ENCODE measurements at places on chromosomes 1 and 21.
A peak's percentile ranks its signal among the peaks of the same experiment; 100 is the strongest.

- no peak for DNase-seq
These were observed 2.8 kb downstream of the DIRAS3 start for GRCh38 chr1:68047659-68048026.

DNA sequence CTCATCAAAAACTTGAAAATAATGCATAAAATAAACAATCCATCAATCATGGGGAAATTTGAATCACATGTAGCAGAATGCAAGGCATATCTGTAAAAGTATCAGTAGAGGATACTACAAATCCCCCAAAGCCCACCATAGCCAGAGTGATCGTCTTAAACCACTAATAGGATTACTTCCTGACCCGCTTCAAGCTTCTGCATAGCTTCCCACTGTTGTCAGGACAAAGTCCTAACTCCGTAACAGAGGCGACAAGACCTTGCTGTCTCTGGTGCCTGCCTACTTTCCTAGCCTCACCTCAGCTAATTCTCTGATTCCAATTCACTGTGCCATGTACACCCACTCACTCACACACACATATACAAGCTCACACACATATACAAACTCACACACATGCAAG is 161.2 kb upstream of the NFIA start:
- no peak for DNase-seq

- no peak for DNase-seq
These were observed 9.6 kb upstream of the IL20 start for GRCh38 chr1:206855859-206856258.

GRCh38 chr1:207962716-207963426 is 51.9 kb upstream of the CD34 start:
- DNase-seq = peak; percentile 71

DNA sequence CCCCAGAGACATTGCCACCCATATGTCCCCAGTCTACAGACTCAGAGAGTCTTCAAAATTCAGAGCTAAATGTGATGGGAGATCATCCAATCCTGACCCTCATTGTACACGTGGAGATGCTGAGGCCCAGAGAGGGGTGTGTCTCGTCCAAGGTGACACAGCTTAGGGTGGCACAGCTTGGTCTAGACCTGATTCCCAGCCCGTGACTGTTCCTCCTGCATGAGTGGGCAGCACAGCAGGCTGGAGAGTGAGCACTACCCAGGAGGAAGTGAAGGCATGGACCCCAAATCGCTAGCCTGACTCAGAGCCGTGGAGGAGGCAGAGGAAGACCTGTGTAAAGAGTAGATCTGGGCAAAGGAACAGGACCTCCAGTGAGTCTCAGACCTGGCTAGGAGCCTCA is 16.4 kb downstream of the S100A7 start:
- DNase-seq = no peak

GRCh38 chr1:85276215-85276977 is at the start of gene BCL10:
Gene BCL10, minus strand, starts transcription at chr1:85276632. Its CDS starts 280 bp downstream, at chr1:85276352.
- DNase-seq = peak; percentile 98

GRCh38 chr1:5728663-5729355 is 263.4 kb downstream of the NPHP4 start:
- no peak for DNase-seq

DNA sequence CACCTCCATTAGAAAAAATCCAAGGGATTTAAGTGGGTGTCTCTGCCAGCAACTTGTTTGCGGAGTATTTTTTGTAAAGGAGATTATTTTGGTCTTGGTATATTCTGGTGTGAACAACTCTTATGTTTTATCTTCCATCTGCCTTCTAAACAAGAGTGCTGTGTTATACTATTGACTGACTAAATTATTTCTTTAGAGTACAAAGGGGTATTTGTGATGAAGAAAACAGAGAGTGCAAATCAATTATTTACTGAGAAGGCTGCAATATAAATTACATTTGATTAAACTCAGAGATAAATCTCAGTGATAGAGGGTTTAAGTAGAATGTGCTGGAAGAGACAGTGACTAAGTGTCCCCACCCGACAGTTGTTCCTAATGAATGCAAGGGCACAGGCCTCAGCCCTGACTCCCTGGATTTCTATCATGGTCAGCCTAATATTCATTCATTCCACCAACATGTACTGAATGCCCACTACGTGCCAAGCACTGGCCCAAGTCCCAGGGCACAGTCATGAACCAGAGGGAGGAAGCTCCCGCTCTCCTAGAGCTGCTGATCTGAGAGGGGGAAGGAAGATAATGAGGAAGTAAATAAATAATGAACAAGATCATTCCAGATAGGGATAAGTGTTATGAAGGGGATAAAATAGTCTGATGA is 196.9 kb upstream of the C8B start:
- DNase-seq = no peak

GRCh38 chr1:110880708-110881374 is 7.9 kb downstream of the CD53 start:
- DNase-seq = no peak

- no peak for DNase-seq
These were observed 76.6 kb downstream of the ADCY10 start for GRCh38 chr1:167837326-167837725.

GRCh38 chr1:43315481-43315880 is 14.7 kb downstream of the TIE1 start:
- DNase-seq = no peak

DNA sequence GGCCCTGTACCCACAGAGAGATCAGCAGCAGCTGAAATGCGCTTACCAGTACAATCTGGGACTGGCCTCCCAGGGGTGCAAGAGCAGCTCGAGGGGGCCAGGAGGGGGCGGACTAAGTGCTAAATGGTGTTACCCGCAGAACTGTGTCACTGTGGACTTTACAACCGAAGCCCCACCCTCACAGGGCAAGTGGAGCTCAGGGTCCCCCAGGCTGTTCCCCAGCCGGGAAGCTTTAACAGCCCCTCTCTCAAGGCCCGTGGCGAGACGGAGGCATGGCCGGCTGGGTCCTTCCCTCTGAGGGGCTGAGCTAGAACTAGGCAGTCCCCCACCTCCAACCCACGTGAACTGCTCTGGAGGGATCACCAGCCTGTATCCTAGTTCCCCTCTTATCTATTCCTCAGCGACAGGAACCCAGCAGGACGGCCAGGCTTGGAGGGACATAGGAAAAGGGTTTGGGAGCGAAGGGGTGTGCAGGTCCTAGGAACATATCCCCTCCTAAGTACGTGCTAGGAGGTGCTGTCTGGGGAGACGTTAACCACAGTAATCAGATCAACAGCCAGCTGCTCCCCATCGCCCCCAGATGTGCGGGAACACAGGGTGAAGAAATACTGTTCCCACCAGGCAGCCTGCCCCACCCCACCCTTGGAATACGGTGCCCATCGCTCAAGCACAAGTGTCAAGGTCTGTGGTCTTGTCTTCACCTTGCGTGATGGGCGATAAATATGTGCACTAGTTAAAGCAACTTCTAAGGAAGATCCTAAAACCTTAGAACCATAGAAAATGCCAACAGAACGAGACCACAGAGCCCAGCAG is 24.4 kb downstream of the ZBTB17 start:
- DNase-seq = no peak

DNA sequence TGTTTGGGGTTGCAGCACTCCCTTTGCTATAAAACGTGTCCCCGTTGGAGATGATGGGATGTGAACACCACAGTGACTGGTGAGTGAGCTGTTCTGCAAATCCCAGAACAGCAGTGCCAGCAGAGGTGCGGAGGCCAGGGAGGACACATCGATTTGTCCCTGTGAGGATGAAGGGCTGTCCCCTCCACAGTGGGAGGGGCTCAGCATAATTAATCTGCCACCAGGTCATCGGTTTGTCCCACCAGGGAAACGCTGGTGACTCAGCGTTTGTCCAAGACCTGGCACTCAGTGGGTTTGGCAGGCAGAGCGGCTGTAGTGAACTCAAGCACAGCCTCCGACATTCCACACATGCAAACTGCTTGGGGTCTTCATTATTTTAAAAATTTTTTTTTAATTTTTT is 22.8 kb upstream of the PDE9A start:
- DNase-seq = no peak

- DNase-seq = no peak
These were observed 50.1 kb downstream of the NDUFS5 start for GRCh38 chr1:39076127-39076798.

GRCh38 chr1:27122652-27123051 is 32.3 kb downstream of the SLC9A1 start:
- no peak for DNase-seq

GRCh38 chr1:186514367-186514766 is 53.5 kb upstream of the PDC start:
- DNase-seq = no peak

DNA sequence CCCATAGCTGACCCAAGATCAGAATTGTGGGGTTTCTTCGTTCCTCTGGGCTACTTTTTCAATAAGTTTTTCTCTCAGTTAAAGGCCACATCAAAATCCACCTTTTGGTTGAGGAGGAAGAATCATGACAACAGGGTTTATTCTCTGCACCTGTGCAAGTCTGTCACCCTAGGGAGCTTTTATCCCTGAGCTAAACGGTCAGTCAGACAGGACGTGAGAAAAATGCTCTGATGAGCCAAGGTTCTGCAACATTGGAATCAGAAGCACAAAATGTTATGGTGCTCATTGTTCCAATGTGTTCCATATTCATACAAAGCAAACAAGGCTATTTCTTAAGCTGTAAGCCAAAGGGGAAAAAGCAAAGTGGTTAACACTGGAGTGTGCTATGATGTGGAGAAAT is 7.4 kb upstream of the ERICH3 start:
- no peak for DNase-seq

- no peak for DNase-seq
These were observed 683.3 kb upstream of the CXADR start for GRCh38 chr21:16829532-16829931.

- no peak for DNase-seq
These were observed 14.0 kb upstream of the PAQR7 start for GRCh38 chr1:25889470-25889869.

DNA sequence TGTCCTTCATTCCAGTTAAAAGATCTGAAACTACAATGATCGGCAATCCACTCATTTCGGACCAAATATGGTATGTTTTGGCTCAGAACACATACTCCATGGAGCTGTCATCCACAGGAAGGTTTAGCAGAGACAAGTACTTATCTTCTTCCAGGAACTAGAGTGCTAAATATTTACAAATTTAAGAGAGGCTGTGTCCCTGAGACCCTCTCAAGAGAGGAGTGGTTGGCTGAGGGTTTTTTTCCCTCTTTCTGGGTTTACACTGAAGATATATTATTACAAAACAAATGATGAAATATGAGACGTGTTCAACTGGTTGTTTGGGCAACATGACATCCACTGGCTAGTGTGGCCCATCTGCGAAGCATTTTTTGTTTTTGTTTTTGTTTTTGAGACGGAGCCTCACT is 25.9 kb upstream of the NID1 start:
- DNase-seq = no peak

DNA sequence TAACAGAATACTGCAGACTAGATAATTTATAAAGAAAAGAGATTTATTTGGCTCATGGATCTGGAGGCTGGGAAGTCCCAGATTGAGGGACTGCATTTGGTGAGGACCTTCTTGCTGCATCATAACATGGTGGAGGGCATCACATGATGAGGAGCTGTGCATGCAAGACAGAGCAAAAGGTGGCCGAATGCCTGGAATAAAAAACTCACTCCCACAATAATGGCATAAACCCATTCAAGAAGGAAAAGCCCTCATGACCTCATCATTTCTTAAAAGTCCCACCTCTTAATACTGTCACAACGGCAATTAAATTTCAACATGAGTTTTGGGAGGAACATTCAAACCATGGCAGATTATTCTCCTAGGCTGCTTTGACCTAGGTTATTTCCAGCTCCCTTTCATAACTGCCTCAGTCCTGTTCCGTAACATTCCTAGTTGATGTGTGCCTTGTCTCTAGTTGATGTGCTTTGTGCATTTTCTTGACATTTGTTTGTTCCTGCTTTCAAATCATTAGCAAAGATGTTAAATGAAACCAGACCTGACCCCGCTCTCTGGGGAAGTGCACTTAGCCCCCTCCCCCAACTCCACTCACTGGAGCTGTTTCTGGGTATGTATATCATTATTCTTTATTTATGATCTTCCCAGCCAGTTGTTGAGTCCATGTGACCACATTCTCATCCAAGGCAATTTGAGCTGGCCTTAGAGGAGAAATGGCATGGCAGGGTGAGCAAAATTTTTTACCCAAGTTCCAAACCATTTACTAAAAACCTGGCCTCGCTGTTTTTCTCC is 148.5 kb downstream of the GDAP2 start:
- no peak for DNase-seq

- no peak for DNase-seq
These were observed 36.2 kb upstream of the HFM1 start for GRCh38 chr1:91440847-91441246.

- no peak for DNase-seq
These were observed 13.6 kb upstream of the LRRC3 start for GRCh38 chr21:44441581-44442265.

DNA sequence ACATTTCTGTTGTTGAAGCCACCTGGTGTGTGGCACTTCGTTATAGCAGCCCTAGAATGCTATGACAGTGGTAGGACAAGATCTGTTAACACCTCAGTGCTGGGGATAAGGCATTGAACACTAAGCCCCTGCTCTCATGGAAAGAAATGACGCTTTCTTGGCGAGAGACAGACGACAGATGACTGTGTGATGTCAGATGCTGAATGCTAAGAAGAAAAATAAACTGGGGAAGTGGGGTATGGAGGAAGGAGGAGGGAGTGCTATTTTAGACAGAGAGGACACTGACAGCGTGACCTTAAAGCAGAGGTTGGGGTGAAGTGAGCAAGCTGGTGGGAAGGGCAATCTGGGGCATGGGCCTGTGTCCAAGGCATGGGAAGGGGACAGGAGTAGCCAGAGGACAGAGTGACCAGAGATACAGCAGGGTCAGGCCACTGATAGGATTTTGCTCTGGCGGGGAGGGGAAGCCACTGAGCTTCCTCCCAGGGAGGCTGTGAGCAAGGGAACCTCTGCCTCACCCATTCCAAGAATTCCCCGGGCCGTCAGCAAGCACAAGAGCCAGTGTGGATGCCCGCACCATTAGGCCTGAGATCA is 15.2 kb downstream of the DOP1B start:
- no peak for DNase-seq

DNA sequence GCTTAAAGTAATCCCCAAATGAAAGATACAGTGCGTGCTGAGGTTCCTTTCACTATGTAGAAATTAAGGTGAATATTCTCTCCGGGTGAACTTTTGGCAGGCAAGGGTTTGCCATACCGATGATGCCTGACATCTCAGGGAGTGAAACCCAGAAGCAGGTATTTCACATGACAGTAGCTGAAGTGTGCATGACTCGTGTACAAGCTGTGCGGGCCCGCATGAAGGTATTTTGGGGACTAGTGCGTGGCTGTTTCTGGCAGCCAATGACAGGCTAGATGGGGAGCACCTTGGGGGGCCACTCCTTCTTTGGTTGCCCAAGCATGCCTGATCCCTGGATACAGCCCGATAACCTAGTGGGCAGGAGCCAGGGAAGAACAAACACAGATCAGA is 569.0 kb downstream of the SMYD3 start:
- DNase-seq = no peak

GRCh38 chr1:66576645-66577044 is 42.7 kb downstream of the SGIP1 start:
- DNase-seq = no peak

Data from type B pancreatic cell (in vitro differentiated cells).